ENCODE measurements at places on chromosomes 1 and 21. TPM values are rescaled to one million over a fixed set of nuclear protein-coding genes. Genes with fewer than 3 reads are reported as not detected.
A peak's percentile ranks its signal among the peaks of the same experiment; 100 is the strongest.

DNA sequence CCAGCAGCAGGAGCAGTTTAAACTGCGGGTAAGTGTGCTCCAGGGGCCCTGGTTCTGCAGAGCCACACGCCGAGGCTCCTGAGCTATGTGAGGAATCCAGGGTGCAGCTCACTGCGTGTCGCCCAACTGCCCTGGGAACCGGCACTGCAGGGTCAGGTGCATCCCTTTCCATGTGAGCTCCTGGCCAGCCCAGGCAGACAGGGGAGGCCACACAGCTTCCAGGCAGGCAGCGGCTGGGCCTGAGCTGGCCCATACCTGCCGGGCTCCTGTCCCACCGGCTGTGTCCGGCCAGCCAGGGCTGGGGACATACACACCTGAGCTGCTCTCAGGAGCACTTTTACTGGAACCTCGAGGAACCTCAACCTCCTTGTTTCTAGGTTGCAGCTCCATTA lies 18.6 kb upstream of the COL18A1 start:
- DNase-seq, result no peak

DNA sequence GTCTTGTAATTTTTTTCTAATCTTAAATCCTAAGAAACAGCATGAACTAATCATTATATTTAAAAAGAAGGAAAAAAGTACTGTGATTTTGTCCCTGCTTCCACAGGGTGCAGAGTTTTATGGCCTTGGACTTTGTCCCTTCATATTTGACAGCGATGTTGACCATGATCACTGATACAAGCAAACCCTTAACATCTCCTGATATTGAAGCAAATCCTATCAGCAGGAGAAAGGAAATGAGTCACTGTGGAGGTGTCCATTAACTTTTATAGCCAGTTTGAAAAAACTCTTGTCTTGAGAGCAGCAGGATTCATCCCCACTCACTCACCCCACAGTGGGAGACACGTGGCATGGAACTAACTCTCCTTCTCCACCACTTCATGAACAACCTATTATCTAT lies 5.1 kb upstream of the REG4 start:
- DNase-seq, result peak; percentile 23

DNA sequence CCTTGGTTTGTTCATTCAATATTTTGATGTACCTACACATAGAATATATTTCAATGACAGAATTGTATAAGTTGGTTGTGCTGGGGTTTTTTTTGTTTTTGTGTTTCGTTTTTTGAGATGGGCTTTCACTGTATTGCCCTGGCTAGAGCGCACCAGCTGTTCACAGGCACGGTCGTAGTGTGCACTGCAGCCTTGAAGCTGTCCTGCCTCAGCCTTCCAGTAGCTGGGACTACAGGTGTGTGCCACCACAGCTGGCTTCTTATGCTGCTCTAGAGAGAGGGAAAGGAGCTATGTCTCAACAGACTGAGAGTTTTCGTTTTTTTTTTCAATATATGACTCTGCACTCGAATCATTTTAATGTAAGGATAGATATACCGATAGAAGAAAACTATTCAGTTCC lies 102.6 kb downstream of the NTNG1 start:
- no peak for DNase-seq

DNA sequence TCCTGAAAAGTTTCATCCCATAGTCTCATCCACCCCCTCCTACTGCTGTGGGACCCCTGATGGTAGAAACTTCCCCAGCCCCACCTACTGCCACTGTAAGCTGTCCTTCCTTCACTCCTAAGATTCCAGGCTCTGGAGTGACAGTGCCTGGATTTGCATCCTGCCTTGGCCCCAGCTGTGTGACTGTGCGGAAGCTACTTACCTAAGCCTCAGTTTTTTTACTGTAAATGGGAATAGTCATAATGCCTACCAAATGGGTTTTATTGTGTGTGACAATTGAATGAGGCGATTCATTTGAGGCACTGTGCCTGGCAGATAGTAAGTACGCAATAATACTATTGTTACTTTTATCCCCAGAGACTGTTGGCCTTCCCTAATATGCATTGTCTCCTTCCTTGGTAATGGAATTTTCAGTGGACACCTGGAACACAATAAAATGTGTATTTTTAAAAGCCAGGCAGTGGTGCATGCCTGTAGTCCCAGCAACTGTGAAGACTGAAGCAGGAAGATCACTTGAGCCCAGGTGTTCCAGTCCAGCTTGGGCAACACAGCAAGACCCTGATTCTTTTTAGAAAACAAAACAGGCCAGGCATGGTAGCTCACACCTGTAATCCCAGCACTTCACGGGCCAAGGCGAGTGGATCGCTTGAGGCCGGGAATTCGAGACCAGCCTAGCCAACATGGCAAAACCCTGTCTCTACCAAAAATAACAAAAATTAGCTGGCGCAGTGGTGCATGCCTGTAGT lies 55.0 kb upstream of the ZNF326 start:
- DNase-seq, result no peak

DNA sequence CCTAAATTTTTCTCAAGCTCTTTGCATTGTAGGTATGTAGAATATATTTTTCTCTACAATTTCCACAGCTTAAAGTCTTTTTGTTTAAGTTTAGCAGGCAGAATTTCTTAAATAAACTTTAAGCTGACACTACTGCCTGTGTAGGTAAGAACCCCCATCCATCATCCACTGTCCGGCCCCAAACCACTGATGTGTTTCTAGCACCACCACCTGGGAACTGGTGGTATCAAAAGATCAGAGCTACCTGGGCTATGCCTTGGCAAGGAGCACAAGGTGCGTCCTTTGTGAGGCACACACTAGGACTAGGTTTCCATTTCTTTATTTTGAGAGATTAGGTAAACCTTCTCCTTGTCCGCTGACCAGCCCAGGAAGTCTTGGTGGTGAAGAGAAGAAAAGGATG lies 10.5 kb upstream of the LELP1 start:
- DNase-seq, result peak; percentile 2

DNA sequence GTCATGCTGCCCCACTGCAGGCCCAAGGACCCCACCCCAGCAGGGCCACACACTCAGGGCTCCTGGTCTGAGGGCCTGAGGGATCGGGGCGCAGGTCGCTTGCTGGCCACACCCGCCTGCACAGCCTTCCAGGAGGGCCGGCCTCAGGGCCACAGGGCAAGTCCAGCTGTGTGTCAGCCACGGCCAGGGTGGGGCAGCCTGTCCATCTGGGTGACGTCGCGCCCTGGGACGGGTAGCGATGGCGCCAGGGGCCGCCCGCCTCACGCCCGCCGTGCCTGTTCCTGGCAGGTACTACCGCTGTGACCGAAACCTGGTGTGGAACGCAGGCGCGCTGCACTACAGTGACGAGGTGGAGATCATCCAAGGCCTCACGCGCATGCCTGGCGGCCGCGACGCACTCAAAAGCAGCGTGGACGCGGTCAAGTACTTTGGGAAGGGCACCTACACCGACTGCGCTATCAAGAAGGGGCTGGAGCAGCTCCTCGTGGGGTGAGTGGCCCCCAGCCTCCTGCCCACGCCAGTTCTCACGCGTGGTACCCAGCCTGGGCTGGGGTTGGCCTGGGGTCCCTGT lies 2.5 kb downstream of the COL6A1 start:
- DNase-seq, result peak; percentile 83

GRCh38 chr1:52904927-52905698 lies 16.4 kb downstream of the ECHDC2 start:
- peak; percentile 57 for DNase-seq

- peak; percentile 95 for DNase-seq
These were observed 482.0 kb downstream of the SETD4 start for GRCh38 chr21:35578347-35578782.

DNA sequence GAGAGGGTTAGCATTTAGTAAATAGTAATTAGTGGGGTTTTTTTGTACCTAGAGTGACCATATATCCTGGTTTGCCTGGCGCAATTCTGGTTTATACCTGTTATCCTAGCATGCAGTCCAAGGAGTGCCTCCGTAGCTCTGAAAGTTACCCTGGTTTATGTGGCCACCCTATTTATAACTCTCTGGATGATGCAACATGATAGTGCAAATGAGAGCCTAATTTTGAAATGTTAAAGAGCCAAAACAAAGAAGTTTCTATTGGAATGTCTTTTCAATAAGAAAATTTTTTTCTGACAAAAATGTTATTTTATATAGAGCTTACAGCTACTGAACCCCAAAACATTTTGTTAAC lies 5.7 kb downstream of the AHCYL1 start:
- no peak for DNase-seq

GRCh38 chr1:4298361-4299083 lies 355.9 kb upstream of the AJAP1 start:
- no peak for DNase-seq

DNA sequence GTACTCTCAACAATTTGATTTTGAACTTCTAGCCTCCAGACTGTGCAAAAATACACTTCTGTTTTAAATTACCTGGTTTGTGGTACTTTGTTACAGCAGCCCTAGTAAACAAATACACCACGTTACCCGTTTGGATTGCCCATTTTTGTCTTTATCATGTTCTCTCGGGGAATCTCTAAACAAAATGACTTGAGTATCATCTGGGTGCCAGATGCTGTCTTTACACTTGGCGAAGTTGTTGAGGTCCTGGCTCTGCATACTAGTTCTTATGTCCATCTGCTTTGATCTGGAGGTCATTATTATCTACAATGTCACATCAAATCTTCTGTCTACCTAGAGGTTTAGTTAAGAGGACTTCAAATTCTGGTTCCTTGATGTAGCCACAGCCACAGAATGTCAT lies 142.4 kb upstream of the NRIP1 start:
- DNase-seq, result no peak

DNA sequence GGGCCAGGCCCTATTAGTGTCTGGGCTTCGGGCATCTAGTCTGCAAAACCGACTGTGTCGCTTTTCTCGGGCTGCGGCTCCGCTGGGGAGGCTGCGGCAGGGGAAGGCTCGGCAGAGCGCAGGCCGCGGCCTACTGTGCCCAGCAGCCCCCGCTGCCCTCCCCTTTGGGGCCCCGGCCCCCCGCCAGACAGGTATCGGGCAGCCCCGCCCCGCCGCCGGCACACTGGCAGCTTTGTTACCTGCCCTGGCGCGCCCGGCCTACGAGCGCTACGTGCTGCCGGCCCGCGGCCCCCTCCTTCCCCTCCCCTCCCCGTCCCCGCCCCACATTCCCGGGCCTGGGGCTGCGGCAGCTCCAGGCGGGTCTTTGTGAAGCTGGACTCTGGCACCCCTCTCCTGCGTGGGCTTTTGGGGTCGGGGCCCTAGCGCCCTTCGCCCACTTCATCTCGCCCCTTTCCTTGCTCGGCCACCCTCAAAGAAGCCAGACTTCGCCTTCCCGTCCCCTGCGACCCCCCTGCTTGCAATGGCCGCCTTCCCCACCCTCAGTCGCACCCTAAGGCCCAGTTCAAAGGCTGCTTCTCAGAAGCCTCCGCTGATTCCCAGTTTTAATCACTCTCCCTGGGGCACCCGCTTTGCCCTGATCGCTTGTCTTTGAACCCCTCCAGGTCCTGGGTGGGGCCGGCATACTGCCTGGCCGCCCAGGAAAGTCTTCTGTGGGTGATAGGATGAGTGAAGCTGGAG lies 48.9 kb upstream of the SLC2A1 start:
- no peak for DNase-seq

- DNase-seq, result no peak
These were observed 1.0 kb upstream of the PPIH start for GRCh38 chr1:42657201-42657600.

CD164L2 gene
- total RNA-seq, result not detected

FUBP1 gene
- total RNA-seq, result 69.9 TPM

ACOT11 gene
- 4.8 TPM for total RNA-seq

CCDC181 gene
- not detected for total RNA-seq

Measured in GM23248 (cell line).